ENCODE measurements at places on chromosomes 6 and 20.

DNA sequence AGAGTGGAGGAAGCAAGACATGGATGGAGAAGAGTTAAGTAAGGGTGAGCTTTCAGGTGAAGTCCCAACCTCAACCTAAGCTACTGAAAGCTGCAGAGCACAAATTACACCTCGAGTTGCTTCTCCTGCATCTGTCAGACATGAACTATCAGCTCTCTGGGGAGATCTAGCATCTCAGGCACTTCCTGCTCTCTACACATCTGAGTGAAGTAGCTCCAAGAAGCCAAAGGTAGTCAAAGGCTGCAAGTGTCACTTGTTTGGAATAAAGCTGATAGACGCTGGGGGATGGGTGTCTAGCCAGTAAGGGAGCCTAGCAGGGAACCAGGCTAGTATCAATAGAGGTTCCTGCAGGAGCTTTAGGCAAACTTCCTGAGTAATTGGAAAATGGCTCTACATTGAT, 228.0 kb downstream of the PLCB1 start:
- DNase-seq = no peak

GRCh38 chr20:17866234-17867001, 102.2 kb downstream of the SNX5 start:
- DNase-seq = no peak

DNA sequence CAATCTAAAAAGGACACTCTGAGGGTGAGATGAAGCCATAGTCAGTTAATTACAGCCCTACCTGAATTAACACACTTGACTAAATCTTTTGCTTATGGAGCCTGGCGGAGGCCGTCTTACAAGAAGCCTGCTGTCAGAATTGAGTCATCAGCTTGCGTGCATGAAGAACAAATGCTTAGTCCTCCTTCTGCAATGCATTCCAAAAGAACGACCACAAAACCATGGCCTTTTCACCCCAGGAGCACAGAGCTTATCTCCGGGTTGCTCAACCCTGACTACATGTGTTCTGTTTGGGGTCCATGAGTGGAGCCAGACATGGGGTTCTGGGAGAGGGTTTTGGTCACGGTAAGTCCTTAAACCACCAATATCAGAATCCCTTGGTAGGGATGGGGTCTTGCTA, 318.1 kb downstream of the CLIC5 start:
- DNase-seq = peak; percentile 33

- DNase-seq = no peak
Measured at GRCh38 chr6:117989086-117989485, 82.0 kb downstream of the SLC35F1 start.

DNA sequence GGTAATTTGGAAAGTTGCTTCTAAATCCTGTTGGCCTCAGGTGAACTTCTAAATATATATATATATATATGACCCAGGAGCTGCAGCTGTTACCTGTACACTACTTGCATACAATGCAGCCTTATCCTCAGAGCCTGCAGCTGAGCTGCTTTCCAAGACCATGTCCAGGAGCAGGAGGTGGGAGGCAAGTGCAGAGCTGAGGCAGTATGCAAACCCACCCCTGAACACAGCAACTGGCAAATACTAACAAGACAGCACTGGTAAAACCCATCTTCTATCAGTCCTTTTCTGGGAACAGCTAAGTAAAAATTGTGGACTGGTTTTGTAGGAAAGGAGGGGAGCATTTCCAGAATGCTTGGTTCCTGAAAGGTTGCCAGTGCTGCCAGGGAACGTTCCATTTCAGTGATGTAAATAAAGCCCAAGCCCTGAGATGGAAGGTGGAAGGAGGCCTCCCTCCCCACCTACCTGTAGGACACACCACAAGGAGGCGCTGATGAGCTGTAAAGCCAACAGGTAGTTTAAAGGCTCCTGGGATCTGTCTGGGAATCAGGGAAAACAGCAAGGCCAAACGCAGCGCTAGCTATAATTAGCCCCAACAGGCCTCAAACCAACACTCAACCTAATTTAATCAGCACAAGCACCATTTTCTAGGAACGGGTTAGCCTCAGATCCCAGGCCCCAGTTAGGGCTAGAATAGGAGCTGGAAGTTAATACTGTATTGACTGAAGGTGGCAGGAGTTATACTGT, 93.8 kb upstream of the MAP7 start:
- DNase-seq = peak; percentile 7

- no peak for DNase-seq
Measured at GRCh38 chr6:169789146-169789943, 37.9 kb downstream of the ERMARD start.

- DNase-seq = no peak
Measured at GRCh38 chr6:15080895-15081294, 165.0 kb upstream of the JARID2 start.

DNA sequence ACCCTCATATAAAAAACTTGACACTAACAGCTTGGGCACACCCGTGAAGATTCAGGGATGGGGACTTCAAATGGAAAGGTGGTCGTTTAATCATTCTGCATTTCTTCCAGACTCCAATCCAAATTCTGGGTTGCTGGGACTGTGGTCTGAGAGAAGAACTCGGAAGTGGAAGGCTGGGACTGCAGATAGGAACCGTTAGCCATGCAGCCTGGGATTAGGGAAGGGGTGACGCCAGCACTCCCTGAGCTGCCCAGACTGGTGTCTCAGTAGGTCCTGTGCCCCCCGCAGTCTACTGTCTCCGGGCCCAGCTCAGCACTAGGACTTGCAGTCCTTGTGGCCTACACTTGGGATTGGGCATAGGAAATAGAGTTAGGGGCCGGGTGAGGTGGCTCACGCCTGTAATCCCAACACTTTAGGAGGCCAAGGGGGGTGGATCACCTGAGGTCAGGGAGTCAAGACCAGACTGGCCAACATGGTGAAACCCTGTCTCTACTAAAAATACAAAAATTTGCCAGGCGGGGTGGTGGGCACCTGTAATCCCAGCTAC, 511 bp upstream of the CLIC1 start:
- no peak for DNase-seq

- no peak for DNase-seq
Measured at GRCh38 chr6:8627085-8627861, 191.9 kb upstream of the SLC35B3 start.

DNA sequence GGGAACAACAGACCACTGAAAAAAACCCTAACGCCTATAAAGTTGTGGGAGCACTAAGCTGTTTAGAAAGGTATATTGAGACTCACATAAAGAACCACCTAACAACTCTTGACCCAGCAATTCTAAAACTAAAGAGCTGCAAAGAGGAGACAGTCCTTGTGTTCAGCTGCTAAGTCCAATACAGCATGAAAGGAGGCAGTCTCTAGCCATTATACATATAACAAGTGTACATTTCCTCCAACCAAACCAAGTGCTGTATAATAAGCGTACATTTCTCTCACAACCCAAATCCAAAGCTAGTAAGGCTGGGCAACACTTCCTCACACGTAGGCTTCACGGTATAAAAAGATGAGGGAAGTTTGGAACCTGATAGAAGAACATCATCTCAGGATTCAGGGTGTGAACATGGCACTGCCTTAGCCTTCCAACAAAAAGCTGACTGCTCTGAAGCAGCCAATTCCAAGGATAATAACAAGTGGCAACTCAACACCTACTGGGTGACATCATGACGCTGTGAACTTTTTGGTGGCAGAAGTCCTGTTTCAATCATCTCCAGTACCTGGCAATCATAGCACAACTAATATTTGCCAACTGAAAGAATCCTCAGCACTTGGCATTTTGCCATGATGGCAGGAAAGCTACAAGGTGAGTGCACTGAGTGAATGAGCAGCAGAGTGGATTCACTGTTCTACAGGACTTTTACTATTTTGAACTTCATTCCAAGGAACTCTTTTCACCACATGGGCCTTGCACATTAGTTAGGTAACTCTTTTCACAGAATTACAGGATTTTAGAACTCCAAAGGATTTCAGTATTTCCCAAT, 16.6 kb downstream of the TBC1D20 start:
- DNase-seq = no peak

DNA sequence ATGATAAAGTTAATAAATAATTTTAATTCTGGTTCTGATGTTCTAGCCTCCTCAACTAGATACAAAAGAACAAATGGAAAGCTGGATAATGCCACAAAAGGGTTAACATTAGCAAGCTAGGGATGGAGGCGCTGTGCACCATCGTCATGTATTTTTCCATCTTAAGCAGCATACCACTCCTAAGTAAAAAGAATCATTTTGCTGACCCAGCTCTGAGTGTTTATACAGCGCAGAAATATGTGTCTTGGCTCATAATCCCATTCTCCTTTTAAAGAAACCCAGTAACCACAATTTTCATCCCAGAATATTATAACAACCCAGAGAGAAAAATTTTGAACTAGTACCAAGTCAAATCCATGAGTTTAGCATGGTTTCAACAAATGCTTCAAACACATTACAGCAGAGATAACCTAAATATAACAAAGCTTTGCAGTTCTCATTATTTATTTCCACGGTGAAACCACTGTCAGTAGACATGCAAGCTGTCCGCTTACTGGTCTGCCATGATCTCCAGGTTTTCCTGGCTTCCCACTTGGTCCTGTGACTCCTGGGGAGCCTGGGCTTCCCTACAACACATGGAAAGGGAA, 111.1 kb downstream of the COL12A1 start:
- no peak for DNase-seq

- DNase-seq = no peak
Measured at GRCh38 chr20:53076668-53077067, 104.5 kb downstream of the TSHZ2 start.

DNA sequence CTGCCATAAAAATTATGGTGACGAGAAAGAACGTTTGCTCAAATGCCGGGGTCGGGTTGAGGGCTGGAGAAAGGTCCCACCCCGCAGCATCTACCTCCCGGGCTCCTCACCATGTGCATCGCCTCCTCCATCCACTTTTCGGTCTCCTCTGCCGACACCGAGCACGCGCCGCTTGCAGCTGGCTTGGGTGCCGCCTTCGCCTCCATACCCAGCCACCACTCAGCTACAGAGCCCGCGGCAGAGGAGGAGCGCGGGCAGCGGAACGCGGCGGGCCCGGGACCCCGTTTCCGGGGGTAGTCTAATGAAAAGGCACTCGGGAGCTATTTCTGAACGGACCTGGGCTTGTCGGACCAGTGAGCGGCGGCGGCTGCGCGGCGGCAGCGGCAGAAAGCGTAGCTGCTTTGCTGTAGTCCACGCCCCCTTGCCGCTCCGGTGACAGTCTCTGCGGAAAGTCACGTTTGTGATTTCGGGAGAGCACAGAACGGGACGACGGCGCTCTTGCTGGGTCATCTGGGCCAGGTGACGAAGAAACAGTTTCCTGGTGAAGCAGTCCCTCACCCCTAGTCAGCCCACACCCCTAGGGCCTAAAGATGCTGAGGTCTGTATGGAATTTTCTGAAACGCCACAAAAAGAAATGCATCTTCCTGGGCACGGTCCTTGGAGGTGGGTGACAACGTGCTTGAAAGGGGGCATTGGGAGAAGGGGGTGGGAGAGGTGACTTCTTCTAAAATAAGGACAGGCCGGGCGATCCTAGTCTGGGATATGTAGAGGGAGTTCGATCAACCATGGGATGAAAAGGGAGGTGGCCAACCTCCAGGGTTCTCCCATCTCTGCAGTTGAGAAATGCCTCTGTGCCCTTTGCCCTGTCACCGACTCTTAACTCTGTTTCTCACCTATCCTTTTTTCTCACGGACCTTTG, at the start of the genes ADAT2 and PEX3:
Gene ADAT2 (minus strand): TSS at position 243 of the 919 bp plus-strand sequence. CDS start 37 bp downstream, at position 206.
Gene PEX3 (plus strand): TSS at position 353 of the 919 bp plus-strand sequence. CDS start 238 bp downstream, at position 591.
- DNase-seq = peak; percentile 99

DNA sequence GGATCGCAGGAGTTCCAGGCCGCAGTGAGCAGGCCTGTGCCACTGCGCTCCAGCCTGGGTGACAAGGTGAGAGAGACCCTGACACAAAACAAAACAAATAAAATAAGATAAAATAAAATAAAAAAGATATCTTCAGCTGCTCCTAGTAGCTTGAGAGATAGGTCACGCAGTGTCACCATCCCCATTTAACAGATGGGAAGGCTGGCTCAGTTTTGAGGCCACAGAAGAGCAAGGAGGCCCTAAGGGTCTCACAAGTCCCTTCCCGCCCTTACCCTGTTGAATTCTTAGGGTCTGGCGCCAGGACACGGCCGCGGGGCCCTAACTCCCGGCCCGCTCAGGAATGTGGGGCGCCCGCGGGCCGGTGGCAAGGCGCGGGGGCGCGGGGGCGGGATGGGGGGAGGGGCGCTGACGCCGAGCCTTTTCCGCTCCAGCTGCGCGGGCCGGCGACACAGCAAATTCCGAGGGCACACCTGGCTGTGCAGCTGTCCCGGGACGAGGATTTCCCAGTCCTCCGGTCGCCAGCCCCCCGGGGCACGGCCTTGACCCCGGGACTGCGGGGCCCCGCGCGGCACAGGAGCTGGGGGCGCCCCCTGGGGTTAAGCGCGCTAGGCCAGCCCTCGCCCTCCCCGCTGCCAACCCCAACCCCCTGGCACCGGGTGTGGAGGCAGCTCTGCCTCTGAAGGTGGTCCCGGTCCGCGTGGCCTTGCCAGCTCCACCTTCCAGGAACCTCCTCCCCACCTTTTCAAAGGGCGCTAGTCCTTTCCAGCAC, 10.3 kb upstream of the R3HDML start:
- no peak for DNase-seq

- DNase-seq = no peak
Measured at GRCh38 chr6:83592770-83593394, 80.5 kb downstream of the PRSS35 start.

DNA sequence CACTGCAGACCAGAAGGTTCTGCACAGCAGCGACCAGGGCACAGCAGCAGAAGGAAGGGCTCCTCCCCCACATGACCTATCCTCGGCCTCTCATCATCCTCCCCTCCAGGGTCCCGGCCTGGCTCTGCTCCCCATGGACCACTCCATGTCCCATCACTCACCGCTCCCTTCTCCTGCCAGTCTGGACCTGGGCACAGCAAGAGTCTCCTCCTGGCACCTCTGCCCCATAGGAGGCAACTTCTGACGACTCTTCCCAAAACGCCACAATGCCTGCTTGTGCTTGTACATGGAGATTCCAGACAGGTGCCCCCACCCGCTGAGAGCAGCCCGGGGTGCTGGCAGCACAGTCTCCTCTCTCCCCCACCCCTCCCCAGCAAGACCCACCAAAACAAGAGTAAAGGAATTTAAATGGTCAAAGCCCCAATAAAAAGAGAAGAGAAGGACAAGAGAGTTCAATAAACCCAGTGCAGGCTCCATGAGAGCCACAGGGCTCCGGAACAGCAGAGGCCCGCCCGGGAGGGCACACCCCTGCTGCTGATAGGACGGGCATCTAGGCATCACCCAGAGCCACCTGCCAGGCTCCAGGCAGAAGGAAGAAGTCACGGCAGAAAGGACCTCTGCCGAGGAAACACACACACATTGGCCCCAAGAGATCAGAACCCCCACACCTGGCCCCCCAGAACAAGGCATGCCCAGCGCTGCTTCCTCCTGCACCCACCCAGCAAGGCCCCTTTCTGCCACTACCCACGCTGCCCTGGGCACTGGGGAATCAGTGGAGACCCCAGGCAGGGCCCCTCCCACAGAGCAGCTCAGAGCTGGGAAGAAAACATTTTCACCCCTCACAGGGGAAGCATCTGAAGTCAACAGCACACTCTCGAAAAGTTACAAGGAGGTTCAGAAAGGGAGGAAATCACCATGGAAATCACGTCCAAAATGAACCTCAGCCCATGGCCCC, 15.2 kb downstream of the TAF4 start:
- DNase-seq = no peak

DNA sequence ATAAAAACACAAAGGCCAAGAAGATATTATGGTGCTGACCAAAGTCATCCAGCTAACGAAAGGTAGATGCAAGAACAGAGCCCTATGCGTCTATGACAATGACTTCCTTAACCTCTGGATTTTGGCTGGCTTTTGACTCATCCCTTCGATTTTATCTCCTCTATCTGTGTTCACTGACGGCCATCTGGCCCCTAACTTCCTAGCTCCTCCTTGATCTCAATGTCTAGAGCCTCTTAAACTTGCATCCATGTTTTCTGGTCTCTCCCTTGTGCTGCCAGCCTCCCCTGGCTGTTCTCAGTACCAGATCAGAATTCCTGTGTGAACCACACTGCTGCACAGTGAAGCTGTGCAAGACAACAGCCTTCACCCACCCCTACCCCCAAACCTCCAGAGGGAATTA, 452.9 kb downstream of the UTRN start:
- DNase-seq = no peak
